ENCODE measurements at places on chromosomes 7 and 10.

DNA sequence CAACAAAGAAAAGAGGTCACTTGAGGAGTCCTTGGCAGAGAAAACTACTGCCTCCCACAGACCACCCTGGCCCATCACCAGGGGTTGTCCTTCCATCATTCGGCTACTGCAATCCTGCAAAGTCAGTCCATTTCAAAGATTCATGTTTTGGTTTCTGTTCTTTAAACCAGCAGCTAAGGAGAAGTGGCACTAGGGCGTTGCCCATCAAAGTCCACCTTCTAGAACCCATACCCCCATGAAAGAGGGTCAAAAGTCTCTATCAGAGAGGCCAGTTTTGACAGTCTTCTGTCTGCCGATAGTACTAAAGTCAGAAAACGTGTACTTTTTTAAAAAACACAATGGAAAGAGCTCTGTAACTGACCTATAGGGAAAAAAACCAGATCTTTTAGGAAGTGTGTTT lies 14.4 kb downstream of the CCDC6 start:
- no peak for DNase-seq

DNA sequence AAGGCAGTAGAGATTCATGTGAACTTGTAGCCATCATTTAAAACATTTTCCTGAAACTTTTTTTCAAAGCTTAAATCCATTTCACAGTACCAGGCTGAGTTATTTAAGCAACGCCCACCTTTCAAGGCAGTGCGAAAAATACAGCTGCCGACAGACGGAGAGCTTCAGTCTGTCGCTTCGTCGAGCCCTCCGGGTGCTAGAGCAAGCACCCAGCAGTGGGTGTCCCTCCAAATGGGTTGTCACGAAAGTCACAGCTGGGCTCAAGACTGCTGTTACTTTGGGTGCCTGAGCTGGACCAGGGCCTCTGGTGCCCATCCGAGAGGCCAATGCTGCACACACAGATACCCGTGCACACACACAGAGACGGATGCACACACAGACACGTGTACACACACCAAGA lies 135.6 kb downstream of the TCERG1L start:
- no peak for DNase-seq

DNA sequence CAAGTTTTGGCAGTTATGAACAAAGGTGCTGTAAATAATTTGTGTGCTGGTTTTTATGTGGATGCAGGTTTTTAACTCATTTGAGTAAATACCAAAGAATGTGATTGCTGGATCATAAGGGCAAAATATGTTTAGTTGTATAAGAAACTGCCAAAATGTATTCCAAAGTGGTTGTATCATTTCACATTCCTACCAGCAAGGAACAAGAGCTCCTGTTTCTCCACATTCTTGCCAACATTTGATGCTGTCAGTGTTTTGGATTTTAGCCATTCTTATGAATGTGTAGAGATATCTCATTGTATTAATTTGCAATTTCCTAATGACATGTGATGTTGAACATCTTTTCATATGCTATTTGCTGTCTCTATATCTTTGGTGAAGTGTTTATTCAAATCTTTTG lies 207.3 kb upstream of the LRGUK start:
- DNase-seq, result no peak

- no peak for DNase-seq
Measured at GRCh38 chr7:92831716-92832533, 4.4 kb downstream of the CDK6 start.

DNA sequence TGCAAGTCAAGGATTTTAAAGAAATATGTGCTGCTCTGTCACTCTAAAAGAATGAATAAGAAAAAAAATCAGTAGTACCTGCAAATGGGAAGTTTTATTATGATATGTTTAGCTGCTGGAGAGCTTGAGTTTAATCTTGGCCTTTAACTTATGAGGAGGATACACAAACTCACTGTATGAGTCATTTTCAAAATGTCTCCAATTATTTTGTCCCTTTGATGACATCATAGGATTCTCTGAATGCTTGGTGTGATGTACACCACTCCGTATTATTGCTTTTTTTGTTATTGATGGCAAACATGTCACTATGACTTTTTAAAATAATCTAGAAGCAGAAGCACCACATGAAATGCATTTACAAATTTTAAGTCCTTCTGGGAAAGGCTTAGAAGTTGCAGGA lies 125.8 kb downstream of the RALA start:
- no peak for DNase-seq

DNA sequence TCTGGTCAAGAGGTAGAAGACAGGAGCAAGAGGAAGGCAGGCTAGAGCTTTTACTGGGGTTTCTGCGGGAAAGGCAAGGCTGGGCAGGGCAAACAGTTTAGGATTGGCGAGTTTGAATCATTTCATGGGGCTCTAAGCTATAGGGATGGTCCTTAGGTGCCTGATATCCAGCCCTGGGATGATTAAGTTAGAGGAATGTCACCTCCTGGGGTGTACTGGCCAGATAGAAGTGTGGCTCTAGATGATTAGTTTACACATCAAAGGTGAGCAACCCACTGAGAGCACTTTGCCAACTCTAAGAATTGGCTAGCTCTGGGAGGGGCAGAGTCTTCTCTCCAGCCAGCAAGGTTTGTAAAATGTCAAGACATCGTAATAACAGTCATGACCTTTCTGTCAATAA lies 52.4 kb downstream of the ZNF365 start:
- DNase-seq, result no peak

DNA sequence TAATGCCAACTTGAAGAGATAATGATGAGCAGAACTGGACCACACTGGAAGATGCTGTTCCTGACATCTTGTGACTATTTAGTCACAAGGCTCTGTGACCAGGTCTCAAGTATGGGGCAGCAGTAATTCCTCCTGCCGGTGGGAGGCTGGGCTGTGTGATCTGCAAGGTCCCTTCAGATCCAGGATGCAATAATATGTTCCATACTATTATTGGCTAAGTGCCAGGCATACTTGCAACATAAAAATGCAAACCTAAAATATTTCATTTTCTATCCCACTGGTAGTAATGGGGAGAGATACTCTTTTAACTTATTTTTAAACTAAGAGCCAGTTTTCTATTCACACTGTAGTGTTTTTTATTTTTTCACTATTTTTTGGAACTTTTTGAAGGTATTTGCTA lies 171.5 kb downstream of the CYP26A1 start:
- DNase-seq, result no peak

DNA sequence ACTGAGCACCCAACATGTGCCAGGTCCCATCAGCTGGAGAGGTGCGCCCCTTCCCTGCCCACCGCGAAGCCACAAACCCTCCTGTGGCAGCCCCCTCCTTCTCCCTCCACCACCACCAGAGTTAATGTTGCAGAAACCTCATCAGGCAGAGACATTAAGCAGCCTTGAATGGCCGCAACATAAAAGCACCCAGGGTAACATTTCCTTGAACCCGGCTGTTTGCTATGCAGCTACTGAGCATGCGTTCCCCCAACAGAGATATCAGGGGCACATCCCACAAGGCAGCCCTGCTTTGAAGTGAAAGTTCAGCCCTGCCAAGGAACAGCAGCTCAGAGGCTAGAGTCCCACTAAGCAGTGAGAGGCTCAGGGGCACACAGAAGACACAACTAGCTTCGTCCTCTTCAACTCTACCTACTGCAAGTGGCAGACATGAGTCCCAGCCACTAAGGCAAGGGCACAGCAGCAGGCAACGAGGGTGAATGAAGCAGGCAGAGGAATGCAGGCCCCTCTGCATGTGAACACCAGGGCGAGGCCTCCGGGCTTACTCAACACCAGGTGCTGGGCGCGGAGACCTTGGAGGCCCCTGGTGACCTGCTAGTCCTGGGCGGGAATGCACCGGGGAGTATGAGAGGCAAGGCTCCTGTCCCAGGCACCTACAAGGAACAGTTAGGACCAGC lies 107.4 kb downstream of the SLIT1 start:
- DNase-seq, result no peak

- no peak for DNase-seq
Measured at GRCh38 chr7:83686416-83686815, 37.5 kb upstream of the SEMA3E start.

DNA sequence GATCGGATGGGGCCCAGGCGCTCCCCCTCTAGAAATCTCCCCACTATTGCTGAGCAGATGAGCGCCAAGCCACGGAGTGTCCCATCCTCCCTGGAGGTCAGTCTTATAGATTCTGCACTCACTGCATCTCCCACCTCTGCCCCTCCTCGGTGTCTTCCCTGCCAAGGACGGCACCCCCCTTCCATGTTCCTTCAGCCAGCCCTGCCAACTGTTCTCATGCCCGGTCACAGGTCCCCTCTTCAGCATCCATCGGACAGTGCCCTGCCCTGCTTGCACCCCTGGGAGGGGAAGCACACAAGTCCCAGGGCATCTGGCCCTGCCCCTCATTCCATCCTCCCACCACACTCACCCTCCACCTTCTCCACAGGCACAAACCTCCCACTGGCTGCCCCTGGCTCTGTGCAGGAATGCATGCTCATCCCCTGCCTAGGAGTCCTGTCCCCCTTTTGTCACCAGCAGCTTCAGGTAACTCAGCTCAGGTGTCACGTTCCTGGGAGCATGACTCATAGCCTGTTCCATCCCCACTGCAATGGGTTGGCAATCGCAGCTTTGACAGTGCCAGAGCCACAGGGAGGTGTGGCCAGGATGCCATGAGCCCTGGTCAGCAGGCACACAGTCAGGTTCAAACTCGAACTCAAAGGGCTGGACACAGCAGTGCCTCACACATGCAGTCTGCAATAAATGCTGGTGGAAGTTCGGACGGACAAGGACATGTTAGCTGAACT lies 234.7 kb upstream of the TCERG1L start:
- no peak for DNase-seq

DNA sequence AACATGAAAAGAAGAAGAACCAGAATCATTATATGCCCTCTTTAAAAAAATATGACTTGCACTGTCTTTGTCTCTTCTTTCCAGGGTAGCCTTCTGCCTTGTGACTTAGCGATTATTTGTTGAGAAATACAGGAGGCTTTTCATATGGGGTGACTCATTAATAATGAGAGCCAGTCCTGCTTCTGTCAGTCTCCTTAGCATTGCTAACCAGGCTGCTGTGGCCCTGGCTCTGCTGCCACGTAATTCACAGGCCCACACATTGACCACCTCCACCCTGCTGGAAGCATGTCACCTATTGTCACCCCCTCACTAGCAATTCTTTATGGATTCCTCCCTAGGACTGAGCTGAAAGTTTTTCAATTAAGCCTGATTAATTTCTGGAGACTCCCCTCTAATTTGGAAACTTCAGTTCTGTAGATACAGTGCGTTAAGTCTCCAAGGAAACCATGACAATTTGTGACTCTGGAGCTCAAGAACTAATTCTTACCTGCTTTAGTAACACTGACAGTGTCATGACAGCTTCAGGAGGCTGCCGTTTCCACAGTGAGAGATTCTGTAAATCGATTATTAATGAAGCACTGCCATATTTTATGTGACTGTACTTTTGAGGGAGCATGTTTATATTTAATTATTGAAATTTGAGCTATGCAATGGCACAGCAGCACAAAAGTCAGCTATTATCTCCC lies 267.9 kb upstream of the SP8 start:
- DNase-seq, result no peak

- no peak for DNase-seq
Measured at GRCh38 chr7:133575726-133576440, 323.0 kb downstream of the EXOC4 start.
